Osteocyte (in vitro differentiated cells): ENCODE measurements at places on chromosomes 11 and 22. TPM values are rescaled to one million over a fixed set of nuclear protein-coding genes. Genes with fewer than 3 reads are reported as not detected.

DNA sequence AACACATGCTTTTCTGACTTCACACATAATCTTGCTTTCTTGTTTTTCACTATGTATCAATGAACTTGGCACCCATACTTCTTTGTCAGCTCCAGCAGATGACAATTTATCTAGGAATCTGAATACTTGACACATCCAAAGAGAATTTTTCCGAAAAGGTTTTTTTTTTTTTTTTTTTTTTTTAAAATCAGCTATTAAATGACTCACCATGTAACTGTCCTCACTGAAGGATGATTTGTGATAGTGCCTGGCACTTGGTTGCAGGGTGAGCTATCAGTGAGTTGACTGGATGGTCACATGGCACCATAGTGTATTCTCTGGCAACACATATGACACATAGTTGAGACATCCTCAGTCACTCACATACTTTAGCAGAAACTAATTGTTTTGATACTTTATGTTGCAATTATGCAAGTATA is 133.4 kb upstream of the E2F8 start:
- no peaks in the 10 kb centered on the region for H3K36me3 ChIP-seq
- H3K4me1 ChIP-seq = peaks cover 27% of the 10 kb centered on the region
- no peak for DNase-seq
- no peaks in the 10 kb centered on the region for H3K27me3 ChIP-seq

OR5P2 gene
- not detected in 2 replicates for total RNA-seq

MIAT gene
- 1.9 and 3.3 TPM in 2 replicates for total RNA-seq

GRCh38 chr22:29243874-29244446 is 23.8 kb downstream of the RHBDD3 start:
- peaks cover 7% of the 10 kb centered on the region for H3K36me3 ChIP-seq
- H3K4me3 ChIP-seq = no peak overlapping the region
- H3K27me3 ChIP-seq = peaks cover 18% of the 10 kb centered on the region
- DNase-seq = no peak
- H3K4me1 ChIP-seq = no peaks in the 10 kb centered on the region
- no peak overlapping the region for H3K27ac ChIP-seq

DNA sequence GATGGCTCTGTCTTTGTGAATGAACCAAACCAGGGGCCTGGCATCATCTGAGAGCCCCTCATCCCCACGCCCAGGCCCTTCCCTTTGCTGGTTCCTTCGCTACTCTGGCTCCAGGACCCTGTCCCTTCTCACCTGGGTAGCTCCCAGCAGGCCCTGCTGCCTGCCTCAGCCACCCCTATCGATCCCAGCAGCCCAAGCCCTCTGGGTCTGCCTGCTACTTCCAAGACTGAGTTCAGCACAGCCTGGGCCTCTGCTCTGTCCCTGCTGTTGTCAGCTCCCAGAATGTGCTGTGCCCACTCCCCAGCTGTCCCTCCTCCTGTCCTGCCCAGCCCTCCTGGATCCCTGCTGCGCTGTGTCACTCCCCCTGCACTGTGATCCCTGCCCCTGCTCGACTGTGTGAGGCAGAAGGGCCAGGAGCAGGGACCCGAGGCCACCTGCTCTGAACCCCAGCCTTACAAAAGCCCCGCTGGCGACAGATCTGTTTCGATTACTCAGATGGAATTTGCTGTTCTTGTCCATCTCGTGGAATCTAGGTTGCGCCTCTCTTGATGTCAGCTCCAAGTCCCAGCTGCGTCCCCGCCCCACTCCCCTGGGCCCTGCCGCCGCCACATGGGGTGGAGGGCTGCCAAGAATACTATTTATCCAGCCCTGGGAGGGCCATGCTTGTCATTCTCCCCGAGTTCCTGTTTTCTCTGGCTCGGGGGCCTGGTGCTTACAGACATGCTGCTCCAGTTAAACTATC is 13.0 kb downstream of the MRPL21 start:
- H3K36me3 ChIP-seq = peaks cover 16% of the 10 kb centered on the region
- H3K4me1 ChIP-seq = peaks cover 43% of the 10 kb centered on the region

DNA sequence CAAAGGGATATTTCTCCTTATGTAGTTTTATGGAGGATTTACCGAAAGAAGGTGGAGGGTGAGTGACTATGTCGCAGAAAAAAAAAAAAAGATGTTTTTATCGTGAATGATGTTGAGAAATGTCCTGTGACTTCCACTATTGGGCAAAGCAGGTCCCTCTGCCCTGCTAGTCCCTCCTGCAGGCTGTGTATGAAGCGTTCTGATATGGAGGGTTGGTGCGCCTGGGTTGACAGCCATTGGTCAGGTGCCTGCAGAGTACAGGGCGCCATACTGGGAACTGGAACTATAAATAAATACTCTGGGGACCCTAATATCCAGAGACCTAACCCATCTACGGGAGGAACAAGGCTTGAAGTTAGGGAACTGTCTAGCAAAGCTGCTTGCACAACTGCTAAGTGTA is 1.5 kb downstream of the IL17RA start:
- H3K36me3 ChIP-seq = no peaks in the 10 kb centered on the region
- peak overlapping the region; percentile 73 for H3K4me3 ChIP-seq
- DNase-seq = no peak
- H3K27me3 ChIP-seq = no peaks in the 10 kb centered on the region
- H3K27ac ChIP-seq = peak overlapping the region; percentile 41

HBG2 gene
- total RNA-seq = not detected in 2 replicates

GRCh38 chr22:42086051-42086450 is 4.5 kb downstream of the NDUFA6 start:
- no peak overlapping the region for H3K27ac ChIP-seq
- no peak for DNase-seq
- H3K4me1 ChIP-seq = peaks cover 25% of the 10 kb centered on the region
- peaks cover 40% of the 10 kb centered on the region for H3K36me3 ChIP-seq

GRCh38 chr11:7245341-7245740 is 6.4 kb upstream of the SYT9 start:
- DNase-seq = no peak
- H3K4me3 ChIP-seq = no peak overlapping the region
- no peak overlapping the region for H3K27ac ChIP-seq
- H3K27me3 ChIP-seq = peaks cover 23% of the 10 kb centered on the region

GRCh38 chr11:122322329-122322728 is 206.3 kb upstream of the BLID start:
- DNase-seq = no peak
- no peaks in the 10 kb centered on the region for H3K36me3 ChIP-seq
- H3K4me3 ChIP-seq = no peak overlapping the region
- H3K4me1 ChIP-seq = no peaks in the 10 kb centered on the region

- peaks cover 20% of the 10 kb centered on the region for H3K4me1 ChIP-seq
- H3K36me3 ChIP-seq = no peaks in the 10 kb centered on the region
- H3K27ac ChIP-seq = no peak overlapping the region
- no peaks in the 10 kb centered on the region for H3K27me3 ChIP-seq
- H3K4me3 ChIP-seq = no peak overlapping the region
These were observed 16.2 kb downstream of the SLC37A2 start for GRCh38 chr11:125079151-125079877.

CWC15 gene
- 58.9 and 60.3 TPM in 2 replicates for total RNA-seq

- no peak overlapping the region for H3K4me3 ChIP-seq
- peaks cover 6% of the 10 kb centered on the region for H3K36me3 ChIP-seq
- peaks cover 21% of the 10 kb centered on the region for H3K4me1 ChIP-seq
- H3K27me3 ChIP-seq = no peaks in the 10 kb centered on the region
- no peak for DNase-seq
These were observed 15.6 kb downstream of the PISD start for GRCh38 chr22:31646186-31647019.

PGM2L1 gene
- 19.8 and 22.1 TPM in 2 replicates for total RNA-seq

DNA sequence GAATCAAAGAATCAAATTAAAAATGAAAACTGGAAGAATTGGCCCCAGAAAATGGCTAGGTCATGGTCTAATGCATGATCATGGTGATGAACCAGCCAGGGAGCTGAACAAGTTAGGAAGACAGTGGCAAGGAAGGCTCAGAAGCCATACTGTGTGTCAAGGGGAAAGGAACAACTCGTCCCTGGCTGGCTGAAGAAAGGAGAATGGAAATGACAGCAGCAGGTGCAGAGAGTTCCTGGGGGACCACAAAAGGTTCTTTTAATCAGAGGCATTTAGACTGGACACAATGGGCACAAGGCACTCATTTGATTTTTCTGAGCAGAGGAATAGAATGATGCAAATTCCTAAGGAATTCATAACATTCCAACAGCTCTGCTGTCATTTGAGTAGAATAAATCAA is 209.9 kb downstream of the LARGE1 start:
- no peak overlapping the region for H3K27ac ChIP-seq
- no peak for DNase-seq
- peaks cover 4% of the 10 kb centered on the region for H3K36me3 ChIP-seq
- H3K4me1 ChIP-seq = peaks cover 4% of the 10 kb centered on the region
- no peak overlapping the region for H3K4me3 ChIP-seq
- H3K27me3 ChIP-seq = no peaks in the 10 kb centered on the region

- peaks cover 49% of the 10 kb centered on the region for H3K27me3 ChIP-seq
- H3K36me3 ChIP-seq = no peaks in the 10 kb centered on the region
- H3K4me3 ChIP-seq = no peak overlapping the region
- H3K27ac ChIP-seq = no peak overlapping the region
These were observed 29.7 kb upstream of the VPREB1 start for GRCh38 chr22:22214819-22215329.

DNA sequence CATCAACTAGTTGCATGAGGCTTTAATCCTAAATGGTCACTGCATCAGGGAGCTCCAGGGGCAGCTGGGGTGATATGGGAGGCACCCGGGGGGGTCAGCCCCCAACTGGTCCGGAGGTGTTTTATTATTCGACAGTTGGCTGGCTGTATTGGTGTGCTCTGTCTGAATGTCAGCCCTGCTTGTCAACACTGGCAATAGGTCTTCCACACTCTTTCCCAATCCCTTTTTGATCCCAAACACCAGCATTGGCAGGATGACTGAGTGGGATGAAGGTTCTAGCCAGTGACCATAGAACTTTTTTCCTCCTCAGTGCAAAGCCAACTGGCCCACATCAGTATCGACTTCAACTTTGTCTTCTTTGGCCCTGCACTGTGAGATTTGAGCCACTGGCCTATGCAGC is 8.9 kb upstream of the LDLRAD3 start:
- no peak overlapping the region for H3K4me3 ChIP-seq
- peaks cover 4% of the 10 kb centered on the region for H3K27me3 ChIP-seq
- no peaks in the 10 kb centered on the region for H3K36me3 ChIP-seq
- H3K4me1 ChIP-seq = peaks cover 3% of the 10 kb centered on the region
- DNase-seq = no peak

DNA sequence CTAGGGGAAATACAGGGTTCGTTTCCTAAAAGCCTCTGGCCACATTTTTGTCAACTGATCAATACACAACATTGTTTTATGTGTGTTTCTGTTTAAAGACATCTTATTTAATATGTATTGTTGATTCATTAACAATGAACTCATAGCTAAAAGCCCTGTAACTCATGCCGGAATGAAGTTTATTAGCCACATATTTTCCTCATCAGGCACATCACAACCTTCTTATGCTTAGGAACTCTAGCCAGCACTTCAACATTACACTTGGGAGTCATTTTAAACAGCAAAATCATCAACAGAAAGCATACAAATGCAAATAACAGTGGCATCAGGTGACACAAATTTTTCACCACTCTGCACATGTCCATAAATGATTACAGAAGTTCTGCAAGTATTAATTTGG is 15.1 kb upstream of the BLID start:
- no peaks in the 10 kb centered on the region for H3K36me3 ChIP-seq
- no peak overlapping the region for H3K4me3 ChIP-seq
- H3K27me3 ChIP-seq = no peaks in the 10 kb centered on the region
- DNase-seq = no peak
- H3K27ac ChIP-seq = no peak overlapping the region

- no peak for DNase-seq
- H3K4me1 ChIP-seq = peaks cover 7% of the 10 kb centered on the region
- no peak overlapping the region for H3K4me3 ChIP-seq
- no peaks in the 10 kb centered on the region for H3K27me3 ChIP-seq
- no peaks in the 10 kb centered on the region for H3K36me3 ChIP-seq
- no peak overlapping the region for H3K27ac ChIP-seq
These were observed 132.8 kb downstream of the SOX6 start for GRCh38 chr11:16223558-16223957.

- no peaks in the 10 kb centered on the region for H3K36me3 ChIP-seq
- H3K27me3 ChIP-seq = no peaks in the 10 kb centered on the region
- H3K27ac ChIP-seq = no peak overlapping the region
These were observed 140.5 kb downstream of the CTTN start for GRCh38 chr11:70538641-70539359.

TNNT3 gene
- total RNA-seq = 2.6 and 4.4 TPM in 2 replicates

- H3K36me3 ChIP-seq = peaks cover 7% of the 10 kb centered on the region
- no peak for DNase-seq
- H3K27me3 ChIP-seq = no peaks in the 10 kb centered on the region
- peaks cover 38% of the 10 kb centered on the region for H3K4me1 ChIP-seq
- peak overlapping the region; percentile 76 for H3K27ac ChIP-seq
These were observed 10.4 kb downstream of the PDHX start for GRCh38 chr11:34926831-34927132.

DNA sequence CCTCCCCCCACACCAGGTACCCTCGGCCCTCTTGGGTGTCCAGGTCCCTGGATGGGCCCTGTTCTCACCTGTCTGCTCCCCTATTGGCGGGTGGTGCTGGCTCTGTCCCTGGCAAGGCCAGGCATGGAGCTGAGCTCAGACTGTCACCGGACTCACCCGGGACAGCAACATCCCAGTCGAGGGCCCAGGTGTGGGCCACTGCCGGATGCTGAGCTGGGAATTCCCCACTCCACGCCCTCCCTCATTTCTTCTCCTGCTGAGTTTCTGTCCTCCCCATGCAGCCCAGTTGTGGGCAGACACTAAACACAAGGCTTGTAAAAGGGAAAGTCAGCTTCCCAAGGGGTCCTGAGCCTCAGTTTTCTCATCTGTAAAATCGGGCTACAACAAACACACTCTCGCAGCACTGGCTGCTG is 2.0 kb upstream of the AP5B1 start:
- peaks cover 13% of the 10 kb centered on the region for H3K4me1 ChIP-seq
- no peaks in the 10 kb centered on the region for H3K36me3 ChIP-seq
- DNase-seq = no peak
- no peak overlapping the region for H3K27ac ChIP-seq
- peaks cover 24% of the 10 kb centered on the region for H3K27me3 ChIP-seq

P2RY6 gene
- not detected in 2 replicates for total RNA-seq

DNA sequence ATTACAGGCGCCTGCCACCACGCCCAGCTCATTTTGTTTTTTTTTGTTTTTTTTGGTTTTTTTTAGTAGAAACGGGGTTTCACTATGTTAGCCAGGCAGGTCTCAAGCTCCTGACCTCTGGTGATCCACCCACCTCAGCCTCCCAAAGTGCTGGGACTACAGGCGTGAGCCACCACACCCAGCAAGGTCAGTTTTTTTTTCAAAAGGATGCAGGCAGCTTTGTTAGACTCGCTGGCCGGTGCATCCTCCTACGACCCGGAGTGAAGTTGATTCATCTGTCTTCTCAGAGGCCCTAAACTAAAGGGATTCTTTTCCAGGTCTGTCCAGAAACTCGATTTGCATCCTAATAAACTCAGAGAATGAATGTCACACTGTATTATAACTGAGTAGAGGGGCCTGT is 182.3 kb downstream of the DBX1 start:
- no peaks in the 10 kb centered on the region for H3K27me3 ChIP-seq
- H3K4me3 ChIP-seq = no peak overlapping the region
- H3K4me1 ChIP-seq = peaks cover 33% of the 10 kb centered on the region
- no peak overlapping the region for H3K27ac ChIP-seq
- no peaks in the 10 kb centered on the region for H3K36me3 ChIP-seq
- DNase-seq = no peak

GAL3ST1 gene
- total RNA-seq = 0.21 and 0.46 TPM in 2 replicates

CASP12 gene
- total RNA-seq = 0.24 and 0.78 TPM in 2 replicates
